ENCODE measurements at places on chromosomes 7 and 10.

GRCh38 chr10:79938728-79939406, 10.0 kb downstream of the SFTPD start:
- no peak for DNase-seq

DNA sequence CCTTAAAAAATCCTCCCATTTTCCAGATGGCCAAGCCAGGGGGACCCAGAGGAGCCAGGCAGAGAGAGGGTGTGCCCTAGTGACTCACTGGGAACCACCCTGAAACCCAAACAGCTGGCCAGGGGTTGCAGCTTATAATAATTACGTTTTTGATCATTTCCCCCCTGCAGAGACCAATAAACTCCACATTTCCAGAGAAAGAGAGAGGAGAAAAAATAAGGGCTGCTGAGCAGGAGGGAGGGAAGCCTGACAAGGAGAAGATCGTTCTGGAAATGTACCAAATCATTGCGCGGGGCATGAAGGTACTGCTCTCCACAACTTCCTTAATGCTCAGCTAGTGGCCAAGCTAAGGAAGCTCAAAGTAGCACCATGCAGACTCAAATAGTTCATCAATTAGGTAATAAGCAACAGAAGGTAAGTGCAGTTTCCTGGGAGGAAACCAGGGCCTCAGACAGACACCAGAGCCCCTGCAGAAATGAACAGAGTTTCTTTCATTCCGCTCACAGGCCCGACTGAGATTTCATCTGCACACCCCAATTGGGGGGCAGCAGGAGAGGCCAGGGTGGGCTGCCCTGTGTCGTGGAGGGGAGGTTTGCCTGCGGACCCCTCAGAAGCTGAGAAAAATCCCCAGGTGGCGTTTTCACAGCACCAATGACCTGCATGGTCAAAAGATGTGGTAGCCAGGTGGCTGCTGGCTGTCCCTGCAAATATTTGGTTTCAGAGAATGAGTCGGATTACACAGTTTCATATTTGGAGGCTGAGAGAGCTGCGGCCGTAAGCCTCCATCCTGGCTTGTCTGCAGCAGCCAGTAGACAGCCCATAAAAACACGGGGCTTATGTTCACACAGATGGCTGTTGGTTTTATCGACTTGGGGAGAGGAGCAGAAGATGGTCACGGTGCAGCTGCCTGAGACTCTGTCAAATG, 153.2 kb upstream of the LYZL2 start:
- no peak for DNase-seq

GRCh38 chr7:122889116-122889515, 2.9 kb upstream of the CADPS2 start:
- no peak for DNase-seq

GRCh38 chr10:22606164-22606614, 108.2 kb downstream of the PIP4K2A start:
- no peak for DNase-seq

DNA sequence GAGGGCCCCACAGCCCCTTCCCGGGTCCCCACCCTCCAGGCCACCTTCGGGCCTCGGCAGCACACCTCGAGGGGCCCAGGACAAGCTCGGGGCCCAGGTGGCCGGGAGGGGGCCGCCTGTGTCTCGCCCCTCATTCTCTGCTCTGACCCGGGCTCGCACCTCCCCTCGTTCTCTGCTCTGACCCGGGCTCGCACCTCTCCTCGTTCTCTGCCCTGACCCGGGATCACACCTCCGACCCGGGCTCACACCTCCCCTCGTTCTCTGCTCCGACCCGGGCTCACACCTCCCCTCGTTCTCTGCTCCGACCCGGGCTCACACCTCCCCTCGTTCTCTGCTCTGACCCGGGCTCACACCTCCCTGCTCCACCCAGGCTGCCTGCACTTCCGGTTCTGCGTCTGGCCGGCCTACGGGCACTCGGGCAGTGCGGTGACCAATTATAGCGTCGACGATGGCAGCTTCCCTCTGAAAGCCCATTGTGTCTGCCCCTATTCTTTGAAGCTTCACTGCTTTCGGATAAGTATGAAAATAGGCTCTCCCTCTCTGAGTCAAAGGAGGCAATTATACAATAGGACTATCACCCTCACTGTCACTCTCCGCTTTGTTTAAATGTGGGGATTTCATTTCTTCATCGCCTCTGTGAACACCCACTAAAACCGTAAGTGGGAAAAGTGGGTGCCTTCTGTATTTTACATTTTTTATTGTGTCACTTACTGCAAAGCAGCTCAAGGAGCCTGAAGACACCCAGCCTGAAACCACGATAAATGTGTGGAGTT, 457.4 kb downstream of the DNAJB6 start:
- no peak for DNase-seq

- DNase-seq: no peak
Observed at GRCh38 chr10:24288581-24288980, 79.6 kb downstream of the KIAA1217 start.

DNA sequence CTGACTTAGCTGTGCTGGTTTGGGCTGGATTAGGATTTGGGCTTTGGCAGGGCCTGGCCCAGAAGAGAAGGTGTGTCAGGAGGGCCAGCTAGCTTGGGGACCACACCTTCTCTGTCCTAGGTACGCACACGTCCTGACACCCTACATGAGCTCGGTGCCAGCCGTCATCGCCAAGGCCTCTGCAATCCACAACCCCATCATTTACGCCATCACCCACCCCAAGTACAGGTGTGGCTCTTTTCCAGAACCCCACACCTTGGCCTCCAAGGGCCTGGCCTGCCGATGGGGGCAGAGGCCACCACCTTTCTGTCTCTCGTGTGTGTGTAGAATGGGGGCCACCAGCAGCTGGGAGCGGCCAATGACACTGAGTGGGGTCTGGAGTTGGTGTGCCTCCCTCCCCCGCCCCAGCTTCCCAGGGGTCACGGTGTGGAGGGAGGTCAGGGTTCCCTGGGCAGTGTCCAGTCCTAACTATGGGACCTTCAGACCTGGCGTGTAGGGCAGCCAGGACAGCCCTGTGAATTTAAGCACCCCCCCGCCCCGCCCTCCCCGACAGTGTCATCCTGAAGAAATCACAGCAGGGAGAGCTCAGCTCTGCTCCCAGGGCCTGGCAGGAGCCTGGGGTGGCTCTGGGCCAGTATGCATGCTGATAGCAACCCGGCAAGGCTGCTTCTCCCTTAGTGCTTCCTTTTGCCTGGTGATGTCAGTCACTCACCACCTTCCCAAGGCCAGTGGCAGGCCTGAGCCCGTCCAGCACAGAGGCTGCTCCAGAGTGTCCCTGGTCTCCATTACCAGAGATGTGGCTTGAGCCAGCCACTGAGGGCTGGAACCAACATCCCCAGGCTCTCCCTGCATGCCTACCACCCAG, 6.9 kb upstream of the LDB3 start:
- no peak for DNase-seq
